Stimulated activated CD4-positive, alpha-beta T cell treated with anti-CD3 and anti-CD28 coated beads, Interleukin-12 subunit alpha, Interleukin-12 subunit beta, amount 100 ng/mL, for 24 hours (primary cell): ENCODE measurements at places on chromosomes 12 and 14.

DNA sequence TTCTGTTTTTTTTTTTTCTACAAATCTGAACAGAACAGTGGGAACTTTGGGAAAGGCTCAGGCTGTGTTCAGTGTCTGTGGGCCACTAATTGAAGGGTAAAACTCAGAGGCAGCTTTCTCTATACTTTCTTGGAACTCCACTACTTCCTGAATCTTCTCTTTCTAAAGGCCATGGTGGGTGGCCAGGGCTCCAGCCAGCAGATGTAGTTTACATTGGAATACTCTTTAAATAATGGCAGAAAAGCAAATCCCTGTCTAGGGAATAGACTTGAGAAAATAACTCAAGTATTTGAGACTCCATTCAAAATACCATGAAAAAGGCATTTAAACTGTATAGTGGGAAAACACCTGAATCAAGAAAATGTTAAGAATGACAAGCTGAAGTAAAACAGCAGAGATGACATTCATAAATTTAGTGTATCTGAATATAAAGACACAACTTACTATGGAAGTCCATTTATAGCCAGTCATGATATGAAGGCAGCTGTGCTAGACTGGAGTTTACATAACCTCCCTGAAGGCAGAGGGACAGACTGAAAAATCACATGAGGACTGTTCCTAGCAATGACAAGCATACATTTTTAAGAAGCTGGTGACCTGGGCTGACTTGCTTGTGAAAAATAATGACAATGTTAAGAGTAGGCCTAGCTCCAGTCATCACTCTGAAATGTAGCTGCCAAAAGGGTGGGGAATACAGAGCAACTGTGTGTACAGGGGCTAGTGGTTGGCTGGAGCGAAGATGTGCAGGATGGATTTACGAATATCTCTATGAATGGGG, 168.6 kb downstream of the STXBP6 start:
- DNase-seq, result no peak

DNA sequence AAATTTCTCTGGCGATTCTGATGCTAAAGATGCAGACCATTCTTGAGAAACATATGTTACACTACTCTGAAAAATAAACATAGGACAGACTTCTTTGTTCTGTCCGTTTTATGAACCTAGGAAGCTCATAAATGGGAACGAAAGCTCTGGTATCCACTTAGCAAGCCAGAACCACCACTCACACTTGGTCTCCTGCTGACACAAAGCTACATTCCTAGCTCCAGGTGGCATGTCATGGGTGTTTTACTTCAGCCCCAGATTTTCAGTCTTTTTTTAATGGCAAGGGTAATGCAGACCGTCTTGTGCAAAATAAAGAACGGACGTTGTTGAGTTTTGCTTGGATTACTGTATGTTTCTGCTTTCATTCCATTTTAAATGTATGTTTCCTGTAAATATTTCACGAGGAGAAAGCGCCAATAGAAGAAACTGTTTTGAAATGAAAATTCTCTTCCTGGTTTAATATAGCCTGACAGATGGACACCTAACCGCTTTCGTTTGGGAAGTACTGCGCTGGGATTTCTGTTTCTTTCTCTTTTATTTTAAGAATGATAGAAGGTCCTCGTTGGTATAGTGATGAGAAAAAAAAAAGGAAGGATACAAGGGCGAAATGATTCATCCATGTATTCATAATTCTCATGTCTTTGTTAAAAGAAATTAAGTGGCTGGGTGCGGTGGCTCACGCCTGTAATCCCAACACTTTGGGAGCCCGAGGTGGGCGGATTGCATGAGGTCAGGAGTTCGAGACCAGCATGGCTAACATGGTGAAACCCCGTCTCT, 871 bp upstream of the COQ5 start:
- no peak for DNase-seq

GRCh38 chr12:113228394-113229028, 7.2 kb downstream of the TPCN1 start:
- no peak for DNase-seq

DNA sequence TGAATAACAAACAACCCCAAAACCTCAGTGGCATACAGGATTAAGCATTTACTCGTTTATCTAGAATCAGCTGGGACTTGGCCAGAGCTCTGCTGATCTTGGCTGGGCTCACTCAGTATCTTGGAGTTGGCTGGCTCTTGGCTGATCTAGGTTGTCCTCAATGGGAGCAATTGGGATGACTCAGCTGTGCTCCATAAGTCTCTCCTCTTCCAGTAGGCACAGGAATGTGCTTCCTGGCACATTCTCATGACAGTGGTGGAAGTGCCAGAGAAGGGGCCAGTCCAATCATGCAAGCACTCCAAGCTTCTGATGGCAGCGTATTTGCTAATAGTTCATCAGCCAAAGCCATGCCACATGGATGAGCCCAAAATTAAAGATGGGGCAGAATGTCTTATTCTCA, 41.7 kb upstream of the ANO4 start:
- no peak for DNase-seq

DNA sequence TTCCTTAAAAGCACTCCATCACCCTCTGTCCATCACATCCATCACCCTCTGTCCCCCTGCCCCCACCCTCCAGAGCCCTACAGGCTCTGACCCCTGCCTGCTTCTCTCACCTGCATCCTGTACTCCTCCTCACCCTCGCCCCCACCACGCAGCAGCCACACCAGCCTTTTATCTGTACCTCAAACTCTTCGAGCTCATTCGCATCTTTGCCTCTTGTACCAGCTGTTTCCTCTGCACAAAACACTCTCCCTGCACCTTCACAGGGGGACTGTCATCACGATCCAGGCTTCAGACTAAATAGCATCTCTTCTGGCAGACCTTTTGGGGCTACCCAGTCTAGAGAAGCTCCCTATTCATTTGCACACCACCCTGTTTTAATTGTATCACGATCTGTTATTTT, 24.1 kb downstream of the TMEM229B start:
- no peak for DNase-seq

DNA sequence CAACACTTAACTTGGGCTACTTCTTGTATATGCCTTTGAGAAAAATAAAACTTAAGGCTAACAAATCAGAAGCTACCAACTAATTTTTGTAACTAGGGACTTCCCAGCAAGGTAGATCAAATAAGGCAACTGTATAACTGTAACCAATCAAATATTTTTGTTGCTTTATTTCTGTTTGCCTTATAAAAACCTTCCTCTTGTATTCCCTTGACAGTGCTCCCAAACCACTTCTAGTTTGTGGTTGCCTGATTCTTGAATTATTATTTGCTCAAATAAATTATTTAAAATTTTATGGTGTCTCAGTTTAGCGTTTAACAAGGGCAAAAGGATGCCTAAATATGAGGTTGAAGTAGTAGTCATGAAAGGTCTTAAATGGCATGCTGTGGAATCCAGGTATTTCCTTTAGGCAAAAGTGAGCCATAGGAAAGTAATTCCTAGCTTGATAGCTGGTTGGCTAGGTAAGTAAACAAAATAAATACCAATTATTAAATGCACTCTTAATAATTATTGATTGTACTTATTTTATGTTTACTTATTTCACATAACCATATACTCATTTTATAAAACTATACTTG, 632.6 kb downstream of the RPL10L start:
- DNase-seq, result no peak

DNA sequence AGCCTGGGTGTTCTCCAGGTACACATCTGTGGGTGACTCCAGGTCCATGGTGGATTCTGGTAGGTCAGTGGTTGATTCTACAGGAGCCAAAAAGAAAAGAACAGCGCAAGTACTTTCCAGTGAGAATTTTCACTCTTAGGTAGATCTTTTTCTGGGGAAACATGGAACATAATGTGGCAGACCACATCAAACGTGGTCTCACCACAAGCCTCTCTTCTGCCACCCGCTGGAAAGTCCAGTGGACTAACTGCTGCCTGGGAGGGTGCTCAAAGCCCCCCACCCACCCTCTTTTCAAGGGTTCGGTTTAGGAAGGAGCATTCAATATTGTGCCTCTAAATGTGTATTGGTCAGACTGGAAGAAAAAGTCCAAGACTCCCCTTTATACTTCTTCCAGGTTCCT, 36.1 kb upstream of the PRB2 start:
- DNase-seq, result no peak

DNA sequence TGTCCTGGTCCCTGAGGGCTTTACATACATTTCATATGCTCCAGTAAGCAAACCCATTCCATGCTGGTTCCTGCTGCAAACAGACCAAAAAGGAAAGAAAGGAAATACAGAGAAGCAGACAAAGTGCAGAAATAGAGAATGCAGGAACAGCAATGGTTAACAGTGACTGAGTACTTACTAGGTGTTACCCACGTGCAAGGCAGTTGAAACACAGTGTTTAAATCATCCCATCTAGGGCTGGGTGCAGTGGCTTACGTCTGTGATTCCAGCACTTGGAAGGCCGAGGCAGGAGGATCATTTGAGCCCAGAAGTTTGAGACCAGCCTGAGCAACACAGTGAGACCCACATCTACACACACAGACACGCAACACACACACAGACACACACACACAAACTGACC, 21.2 kb upstream of the NINJ2 start:
- DNase-seq, result no peak

DNA sequence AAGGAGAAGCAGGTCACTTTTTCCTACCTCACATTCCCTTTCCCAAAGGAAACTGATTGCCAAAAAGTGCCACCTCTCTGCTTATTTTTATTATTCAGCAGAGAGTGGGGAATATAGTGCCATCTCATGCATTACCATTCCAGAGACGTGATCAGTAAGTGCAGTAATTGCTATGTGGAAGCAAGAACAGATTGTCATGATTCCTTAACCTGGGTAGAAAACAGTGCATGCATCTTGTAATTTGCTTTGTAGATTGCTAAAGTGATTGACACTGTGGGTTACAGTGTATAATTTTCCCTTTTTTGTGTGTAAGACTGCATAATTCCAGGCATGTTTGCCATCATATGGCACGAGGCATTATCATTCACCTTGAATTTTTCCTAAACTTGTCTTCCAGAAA, 332.5 kb downstream of the DIO2 start:
- DNase-seq, result no peak

DNA sequence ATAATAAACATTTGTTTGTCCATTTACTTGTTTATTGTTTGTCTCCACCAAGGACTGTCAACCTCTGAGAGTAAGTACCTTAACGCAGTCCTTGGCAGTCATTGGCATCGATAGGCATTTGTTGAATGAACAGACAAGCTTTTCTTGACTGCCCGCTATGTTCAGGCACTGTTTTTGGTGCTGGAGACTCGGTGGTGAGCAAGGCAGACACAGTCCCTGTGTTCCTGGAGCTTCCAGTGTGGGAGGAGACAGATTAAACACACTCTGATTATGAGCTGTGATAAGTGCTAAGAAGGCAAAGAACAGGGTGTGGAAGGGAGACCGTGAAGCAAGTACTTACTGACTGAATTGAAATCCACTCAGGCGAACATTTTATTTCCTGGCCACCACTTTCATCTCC, 1.2 kb downstream of the ATP6V0A2 start:
- DNase-seq, result no peak

DNA sequence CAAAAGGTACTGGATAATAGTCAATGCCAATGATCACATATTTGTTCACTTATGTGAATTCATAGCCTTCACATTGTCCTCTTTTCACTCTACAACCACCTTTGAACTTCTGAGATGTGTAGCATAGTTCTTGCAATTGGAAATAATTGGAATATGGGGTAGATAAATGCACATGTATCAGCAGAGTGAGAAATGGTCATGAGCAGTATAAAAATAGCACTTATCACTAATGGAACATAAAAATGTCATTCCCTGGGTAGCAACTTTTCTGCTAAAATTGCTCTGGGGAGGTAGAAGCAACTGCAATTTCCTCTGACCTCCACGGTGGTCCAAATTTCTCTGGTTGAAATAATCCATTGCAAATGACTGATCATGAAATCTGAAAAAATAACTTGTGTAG, 1785.7 kb upstream of the FLRT2 start:
- DNase-seq, result no peak

- DNase-seq, result no peak
Observed at GRCh38 chr12:83666690-83667089, 980.0 kb downstream of the TMTC2 start.

DNA sequence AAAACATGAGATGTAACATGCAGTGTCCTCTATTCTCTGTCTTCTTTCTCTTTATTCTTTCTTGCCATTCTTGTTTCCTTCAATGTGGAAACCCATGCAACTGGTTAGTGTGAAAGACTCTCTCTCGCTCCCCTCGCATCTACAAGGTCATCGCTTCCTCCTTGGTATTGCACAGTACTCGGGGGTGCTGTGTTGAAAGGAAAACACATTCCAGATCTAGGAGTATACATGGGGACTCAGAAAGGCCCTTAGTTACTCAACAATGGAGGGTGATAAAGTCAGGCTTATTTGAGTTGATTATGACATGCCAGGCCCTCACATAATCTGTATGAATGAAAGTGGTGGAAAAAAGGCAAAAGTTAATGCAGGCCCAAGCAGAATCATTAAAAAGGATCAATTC, 75.5 kb upstream of the OVCH1 start:
- no peak for DNase-seq

- peak; percentile 45 for DNase-seq
Observed at GRCh38 chr14:35287431-35288013, 4.7 kb upstream of the PSMA6 start.

GRCh38 chr14:38366374-38366773, 110.5 kb upstream of the CLEC14A start:
- DNase-seq, result no peak

GRCh38 chr14:96497586-96497985, 4.6 kb upstream of the PAPOLA start:
- no peak for DNase-seq

DNA sequence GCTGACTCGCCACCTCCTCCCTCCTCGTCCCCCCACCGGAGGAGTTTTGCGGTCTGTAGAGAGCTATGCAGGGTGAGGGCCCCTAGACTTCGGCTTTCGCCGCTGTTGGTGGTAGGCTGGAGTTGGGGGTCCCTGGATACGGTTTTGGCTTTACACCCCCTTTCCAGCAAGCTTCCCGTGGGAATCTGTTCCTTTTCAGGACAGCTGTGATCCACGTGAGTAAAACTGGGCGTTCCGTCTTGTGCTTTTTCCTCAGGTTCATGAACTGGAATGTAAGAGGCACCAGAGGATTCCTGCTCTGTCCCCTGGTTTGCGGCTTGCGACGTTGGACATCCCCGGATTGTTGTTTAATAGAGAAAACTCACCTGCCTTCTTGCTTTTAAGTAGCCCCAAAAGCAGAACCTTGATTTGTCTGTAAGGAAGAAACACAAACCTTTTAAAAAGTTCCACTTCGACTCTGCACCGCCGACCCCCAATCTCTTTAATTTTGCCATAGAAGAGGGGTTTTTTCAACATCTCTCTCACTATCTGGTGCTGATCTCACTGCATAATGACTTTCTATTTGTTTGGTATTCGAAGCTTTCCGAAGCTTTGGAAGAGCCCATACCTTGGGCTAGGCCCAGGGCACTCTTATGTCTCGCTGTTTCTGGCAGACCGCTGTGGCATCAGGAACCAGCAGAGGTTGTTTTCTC, 490 bp downstream of the PRORP start:
- no peak for DNase-seq

- DNase-seq, result no peak
Observed at GRCh38 chr12:96371790-96372699, 28.2 kb downstream of the CDK17 start.

- no peak for DNase-seq
Observed at GRCh38 chr12:25323581-25323982, 72.9 kb upstream of the KRAS start.

GRCh38 chr14:70098250-70098809, 90.4 kb downstream of the SLC8A3 start:
- DNase-seq, result no peak

- DNase-seq, result no peak
Observed at GRCh38 chr12:107032266-107032665, 45.3 kb upstream of the MTERF2 start.
